Posterior vena cava (tissue), 2 donors: ENCODE measurements at places on chromosomes 3 and 15. TPM values are rescaled to one million over a fixed set of nuclear protein-coding genes. Genes with fewer than 3 reads are reported as not detected.

Gene ARRDC4
- 37.9 TPM for total RNA-seq

Gene COL7A1
- 4.2 TPM for total RNA-seq

Gene CSPG4
- total RNA-seq: 134 TPM

GRCh38 chr15:59399465-59400102 lies 26.9 kb upstream of the MYO1E start:
- DNase-seq: no peak

- DNase-seq: no peak
Measured at GRCh38 chr15:51049081-51049480, 45.6 kb downstream of the TNFAIP8L3 start.

GRCh38 chr3:126146525-126147146 lies 33.8 kb downstream of the ALDH1L1 start:
- DNase-seq: peak; percentile 64

DNA sequence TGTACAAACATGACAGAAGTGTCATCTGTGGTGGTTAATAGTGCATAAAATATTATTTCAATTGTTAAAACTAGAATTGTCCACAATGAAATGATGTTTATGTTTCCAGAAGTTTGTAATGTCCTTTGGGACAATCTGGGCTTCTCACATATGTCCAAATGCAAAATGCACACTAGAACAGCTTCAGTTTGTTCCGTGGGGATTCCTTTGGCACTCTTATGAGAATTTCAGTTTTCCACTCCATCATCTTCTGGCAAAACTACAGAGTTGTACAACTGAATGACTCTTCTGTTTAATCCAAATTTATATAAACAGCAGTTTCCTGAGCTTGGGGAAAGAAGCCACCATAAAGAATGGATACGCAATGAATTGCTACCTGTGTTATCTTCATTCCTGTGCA lies 2.0 kb upstream of the OR5H6 start:
- no peak for DNase-seq

- DNase-seq: no peak
Measured at GRCh38 chr15:52749258-52749657, 40.9 kb downstream of the ONECUT1 start.

DNA sequence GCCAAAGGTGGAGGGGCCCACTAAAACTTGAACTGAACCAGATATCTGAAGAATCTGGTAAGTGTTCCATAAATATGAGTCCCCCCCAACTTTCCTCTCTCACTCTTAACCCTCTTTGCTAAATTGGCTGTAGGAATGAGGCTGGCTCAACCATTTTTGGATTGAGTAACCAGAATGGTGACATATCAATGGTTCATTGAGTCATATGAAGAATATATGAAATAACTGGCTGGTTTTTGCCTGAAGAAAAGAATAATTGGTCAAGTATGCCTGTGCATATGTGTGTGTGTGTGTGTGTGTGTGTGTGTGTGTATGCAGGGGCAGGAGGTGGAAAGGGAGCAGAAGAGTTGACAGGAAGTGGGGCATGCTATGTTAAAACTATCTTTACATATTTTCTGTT lies 472.9 kb upstream of the THBS1 start:
- no peak for DNase-seq
